Stimulated activated CD8-positive, alpha-beta memory T cell treated with anti-CD3 and anti-CD28 coated beads, Interleukin-2, amount 100 ng/mL, for 48 hours (primary cell): ENCODE measurements at places on chromosomes 5 and 9.

DNA sequence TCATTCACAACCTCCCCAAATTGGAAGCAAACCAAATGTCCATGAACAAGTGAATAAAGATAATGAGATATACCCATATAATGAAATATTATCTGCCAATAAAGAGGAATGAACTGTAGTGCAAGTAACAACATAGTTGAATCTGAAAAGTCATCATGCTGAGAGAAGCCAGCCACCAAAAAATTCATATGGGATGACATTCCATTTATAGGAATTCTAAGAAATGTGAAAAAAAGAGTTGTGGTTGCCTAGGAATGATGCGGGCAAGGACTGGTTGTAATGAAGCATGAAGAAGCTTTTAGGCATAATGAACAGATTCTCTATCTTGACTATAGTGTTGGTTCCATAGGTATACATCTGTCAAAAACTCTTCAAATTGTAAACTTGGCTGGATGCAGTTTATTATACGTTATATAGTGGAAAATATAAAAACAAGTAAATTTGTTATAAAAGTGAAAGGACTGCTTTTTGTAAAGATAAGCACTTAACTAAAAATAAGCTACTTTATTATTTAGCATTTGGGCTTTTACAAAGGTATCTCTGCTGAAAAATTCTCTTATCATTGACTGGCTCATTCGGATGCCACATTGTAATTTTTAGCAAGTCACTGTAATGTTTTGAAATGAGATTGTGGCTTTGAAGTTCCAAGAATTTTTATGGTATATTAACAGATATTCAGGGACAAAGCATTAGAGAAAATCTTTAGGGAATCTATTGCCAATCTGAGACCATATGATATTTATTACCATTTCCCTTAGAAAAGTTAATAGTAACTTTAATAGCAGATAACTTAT is 21.2 kb upstream of the TTC23L start:
- no peak for DNase-seq

DNA sequence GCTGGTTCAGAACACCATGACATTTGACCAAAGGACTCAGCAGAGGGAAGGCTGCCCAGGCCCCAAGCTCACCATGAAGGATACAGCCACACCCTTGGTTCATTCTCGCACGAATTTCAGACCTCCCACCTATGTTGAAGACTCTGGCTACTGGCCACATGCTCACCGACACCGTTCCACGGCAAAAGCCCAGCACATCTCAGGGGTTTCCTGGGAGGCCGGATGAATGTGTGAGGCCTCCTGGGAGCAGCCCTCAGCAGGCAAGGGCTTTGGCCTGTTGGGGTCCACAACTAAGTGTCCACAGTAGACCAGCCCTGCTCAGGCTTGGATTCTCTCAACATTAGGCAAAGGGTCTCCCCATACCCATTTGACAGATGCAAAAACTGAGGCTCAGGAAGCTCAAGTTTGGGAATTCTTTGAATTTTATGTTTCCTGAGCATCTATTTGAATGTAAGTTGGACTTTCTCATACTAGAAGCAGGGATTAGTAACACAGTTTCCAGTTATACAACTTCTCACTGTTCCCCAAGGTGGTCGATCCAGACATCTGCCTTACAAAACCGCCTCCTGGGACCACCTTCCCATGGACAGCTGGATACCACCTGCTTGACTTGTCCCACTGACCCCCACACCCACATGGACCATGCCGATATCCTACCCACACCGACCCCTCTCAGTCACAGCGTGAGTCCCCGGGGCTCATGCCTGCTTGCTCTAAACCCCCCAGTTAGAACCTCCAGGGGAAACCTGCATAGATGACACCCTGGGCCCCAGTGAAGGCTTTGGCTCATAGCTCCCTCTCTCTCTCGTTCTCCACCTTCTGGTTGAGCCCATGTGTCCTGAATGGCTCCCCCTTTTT is 27.9 kb downstream of the CCT5 start:
- DNase-seq, result no peak

GRCh38 chr5:112154940-112155686 is 264.0 kb downstream of the EPB41L4A start:
- DNase-seq, result no peak

- DNase-seq, result no peak
Measured at GRCh38 chr9:77805810-77806209, 157.7 kb upstream of the GNA14 start.

GRCh38 chr9:84266087-84266561 is 74.4 kb downstream of the SLC28A3 start:
- DNase-seq, result no peak
